ENCODE measurements at places on chromosomes 1 and 21.

- no peak for DNase-seq
Measured at GRCh38 chr1:107439567-107439966, 298.7 kb downstream of the NTNG1 start.

DNA sequence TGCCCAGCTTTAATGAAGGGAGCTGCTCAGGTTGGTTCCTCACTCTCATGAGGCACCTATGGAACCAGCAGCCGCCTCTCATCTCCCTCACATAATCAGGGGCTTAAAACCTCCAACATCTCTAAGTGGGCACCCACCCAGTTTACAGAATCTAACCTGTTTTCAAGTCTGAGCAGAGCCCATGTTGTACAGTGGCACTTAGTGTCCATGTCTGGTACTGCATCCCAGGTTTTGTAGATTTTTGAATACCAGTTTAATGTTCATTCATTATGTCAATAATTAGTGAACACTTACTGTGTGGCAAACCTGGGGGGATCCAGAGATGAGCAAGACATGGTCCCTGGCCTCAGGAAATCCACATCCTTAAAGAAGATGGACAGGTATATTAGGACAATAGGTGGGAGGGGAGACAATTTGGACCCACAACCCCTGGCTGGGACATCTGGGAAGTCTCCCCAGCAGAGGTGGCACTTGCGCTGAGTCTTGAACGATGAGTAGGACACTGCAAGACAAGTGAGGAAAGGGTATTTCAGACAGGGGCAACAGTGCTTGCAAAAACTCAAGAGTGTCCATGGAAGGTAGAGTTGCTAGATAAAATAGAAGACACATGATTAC is 83.3 kb downstream of the LACTBL1 start:
- no peak for DNase-seq

- peak; percentile 55 for DNase-seq
Measured at GRCh38 chr1:100353071-100353801, 930 bp downstream of the CDC14A start.

GRCh38 chr21:27173053-27173452 is 206.2 kb upstream of the ADAMTS5 start:
- no peak for DNase-seq

GRCh38 chr1:207857447-207857846 is 53.5 kb downstream of the CD34 start:
- DNase-seq: no peak

DNA sequence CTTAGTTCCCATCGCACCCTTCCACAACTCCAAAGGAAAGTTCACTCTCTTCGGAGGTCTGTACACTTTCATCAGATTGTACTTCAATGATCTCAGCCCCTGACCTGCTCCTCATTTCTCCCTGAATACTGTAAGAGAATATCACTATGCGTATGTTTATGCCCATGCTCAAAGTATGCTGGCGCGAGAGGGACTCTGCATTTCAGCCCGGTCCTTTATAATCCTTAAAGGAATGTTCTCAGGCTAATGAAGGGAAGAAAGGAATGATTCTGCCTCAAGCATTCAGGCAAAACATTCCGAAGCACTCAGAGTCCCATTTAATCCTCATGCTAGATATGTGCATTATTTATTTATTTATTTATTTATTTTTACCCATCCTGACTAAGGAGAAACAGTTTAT is 76.8 kb downstream of the PLD5 start:
- no peak for DNase-seq

- DNase-seq: peak; percentile 34
Measured at GRCh38 chr1:12052008-12052573, 11.0 kb upstream of the TNFRSF8 start.

DNA sequence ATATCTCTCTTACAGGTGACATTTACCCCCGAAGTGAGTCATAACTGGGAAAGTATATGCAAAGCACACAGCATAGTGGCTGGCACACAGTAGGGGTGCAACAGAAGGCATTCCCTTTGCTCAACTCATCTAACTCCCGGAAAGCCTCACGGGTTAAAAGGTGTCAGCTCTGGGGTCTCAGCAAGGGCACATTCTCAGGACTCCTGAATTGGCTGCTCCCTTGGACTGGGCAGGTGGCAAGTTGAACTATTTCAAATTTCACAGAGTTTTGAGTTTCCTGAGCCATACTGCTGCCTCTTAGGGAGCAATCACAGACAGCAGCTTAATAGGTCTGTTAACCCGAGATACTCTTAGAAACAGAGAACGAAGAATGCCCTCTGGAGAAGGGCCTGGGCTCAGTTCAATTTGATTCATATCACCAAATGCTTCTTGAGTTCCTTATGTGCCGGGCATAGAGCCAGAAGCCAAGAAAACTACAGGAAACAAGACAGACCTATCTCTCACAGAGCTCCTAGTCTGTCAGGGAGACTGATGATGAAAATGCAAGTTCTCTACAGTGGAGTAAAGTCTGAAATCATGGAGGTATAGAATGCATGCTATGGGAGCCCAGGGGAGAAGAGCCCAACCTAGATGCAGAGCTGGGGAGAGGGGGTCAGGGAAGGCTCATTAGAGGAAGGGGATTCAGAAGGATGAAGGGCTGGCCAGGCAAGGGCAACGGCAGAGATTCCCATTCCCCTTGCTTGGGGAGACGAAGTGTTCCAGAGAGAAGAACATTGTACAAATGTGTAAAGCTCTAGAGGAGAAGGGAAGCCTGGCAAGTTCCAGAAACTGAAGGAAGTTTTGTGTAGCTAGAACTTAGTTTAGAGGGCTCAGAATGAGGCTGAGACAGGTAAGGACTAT is 143.9 kb upstream of the HMGB4 start:
- DNase-seq: no peak

DNA sequence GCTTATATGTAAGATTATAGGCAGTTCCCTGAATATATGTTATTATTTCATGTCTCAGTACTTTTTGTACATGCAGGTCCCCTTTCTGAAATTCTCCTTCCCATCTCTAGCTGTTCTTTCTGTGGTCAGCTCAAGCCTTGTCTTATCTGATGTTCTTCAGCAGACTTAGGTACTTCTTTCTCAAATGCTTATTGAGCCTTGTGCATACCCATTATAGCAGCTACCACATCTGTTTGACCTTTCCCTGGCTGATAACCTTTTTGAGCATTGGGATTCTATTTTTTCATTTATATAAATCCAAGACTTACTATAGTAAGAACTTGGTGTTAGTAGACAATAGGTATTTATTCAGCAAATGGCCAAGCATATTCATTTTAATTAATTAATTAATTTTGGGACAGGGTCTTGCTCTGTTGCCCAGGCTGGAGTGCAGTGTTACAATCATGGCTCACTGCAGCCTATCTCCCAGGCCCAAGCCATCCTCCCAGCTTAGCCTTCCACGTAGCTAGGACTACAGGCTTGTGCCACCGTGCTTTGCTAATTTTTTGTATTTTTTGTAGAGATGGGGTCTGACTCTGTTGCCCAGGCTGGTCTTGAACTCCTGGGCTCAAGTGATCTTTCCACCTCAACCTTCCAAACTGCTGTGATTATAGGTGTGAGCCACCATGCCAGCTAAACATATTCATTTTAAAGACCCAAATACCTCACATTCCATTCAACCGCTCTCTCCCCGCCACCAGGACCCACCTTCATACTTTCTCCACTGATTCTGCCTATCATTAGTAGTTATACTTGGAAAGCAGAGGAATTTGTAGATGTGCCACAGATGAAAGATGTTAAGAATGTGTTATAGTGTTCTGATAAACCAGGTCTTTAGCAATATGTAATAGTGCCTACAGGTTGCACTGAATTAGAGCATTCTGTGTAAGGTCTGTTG is 16.7 kb downstream of the TIPRL start:
- DNase-seq: no peak

GRCh38 chr1:41404308-41404761 is 43.1 kb downstream of the FOXO6 start:
- DNase-seq: no peak

- DNase-seq: no peak
Measured at GRCh38 chr1:158400871-158401270, 1.6 kb upstream of the OR10T2 start.

DNA sequence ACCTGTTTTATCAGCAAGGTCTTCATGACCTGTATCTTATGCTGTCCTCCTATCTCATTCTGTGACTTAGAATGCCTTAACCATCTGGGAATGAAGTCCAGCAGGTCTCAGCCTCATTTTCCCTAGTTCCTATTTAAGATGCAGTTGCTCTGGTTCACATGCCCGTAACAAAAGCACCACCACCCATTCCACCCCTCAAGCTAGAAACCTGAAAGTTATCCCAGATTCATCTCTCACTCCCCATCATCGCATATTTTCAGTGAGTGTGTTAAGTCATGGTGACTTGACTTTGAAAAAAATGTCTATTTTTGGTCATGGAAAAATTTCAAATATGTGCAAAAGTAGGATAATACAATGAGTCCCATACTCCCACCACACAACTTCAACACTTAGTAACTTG is 11.7 kb downstream of the HMGN2 start:
- DNase-seq: no peak

GRCh38 chr1:45953934-45954847 is 150.8 kb downstream of the MAST2 start:
- DNase-seq: no peak

DNA sequence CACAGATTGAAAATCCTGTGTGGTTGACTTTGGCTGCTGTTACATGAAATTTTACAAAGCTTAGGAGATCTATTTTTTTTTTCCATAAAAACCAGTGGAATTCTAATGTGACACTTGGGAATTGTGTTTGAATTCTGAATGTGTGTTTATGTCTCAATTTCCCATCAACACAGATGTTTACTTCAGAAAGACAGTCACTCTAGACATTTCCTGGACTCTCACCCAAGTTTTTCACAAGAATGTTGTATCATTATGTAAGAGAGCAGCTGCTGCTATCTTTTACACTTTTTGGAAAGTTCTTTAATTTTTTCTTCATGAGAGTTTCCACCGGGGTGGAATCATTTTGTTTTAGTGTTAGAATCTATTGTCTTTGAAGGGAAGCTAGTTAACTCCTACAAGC is 210.1 kb downstream of the GIPC2 start:
- no peak for DNase-seq

GRCh38 chr1:115506924-115507589 is 134.7 kb upstream of the VANGL1 start:
- no peak for DNase-seq

DNA sequence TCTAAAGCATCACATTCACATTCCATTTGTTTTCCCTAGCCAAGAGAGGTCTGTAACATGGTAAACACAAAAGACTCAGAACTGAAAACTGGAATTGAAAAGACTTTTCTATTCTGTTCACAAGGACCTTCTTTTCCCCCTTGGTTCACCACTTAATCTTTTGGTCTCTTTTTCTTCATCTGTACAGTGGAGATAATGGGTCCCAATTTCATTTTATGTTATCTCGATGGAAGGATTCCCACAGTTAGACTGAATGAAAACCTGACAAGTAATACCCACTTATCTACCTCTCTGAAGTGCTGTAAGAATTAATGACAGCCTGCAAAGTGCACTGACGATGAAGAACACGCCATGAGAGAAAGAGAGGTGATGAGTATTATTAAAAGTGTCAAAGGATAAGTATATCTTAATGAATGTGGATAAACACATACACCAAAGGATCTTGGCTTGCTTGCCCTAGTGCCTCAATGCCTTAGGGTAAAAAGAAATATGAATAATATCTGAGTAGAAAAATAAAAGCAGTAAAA is 71.5 kb downstream of the CYYR1 start:
- DNase-seq: no peak

DNA sequence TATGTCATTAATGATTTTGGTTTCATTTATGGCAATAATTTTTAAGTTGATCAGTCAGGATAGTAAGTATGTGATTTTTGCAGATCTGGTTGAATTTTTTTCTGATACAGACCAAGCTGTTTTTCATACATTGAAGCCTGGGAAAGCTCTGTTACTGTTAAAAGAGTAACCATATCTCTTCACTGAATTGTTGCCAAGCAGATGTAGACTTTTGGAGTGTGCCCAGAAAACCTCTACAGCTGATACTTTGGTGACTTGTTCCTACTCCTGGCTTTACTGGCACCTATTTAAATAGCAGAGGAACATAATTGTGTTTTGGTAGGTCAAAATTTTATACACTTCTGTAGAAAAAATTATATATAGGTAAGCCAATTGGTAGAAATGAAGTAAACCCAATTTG is 49.4 kb downstream of the NFIA start:
- DNase-seq: no peak

DNA sequence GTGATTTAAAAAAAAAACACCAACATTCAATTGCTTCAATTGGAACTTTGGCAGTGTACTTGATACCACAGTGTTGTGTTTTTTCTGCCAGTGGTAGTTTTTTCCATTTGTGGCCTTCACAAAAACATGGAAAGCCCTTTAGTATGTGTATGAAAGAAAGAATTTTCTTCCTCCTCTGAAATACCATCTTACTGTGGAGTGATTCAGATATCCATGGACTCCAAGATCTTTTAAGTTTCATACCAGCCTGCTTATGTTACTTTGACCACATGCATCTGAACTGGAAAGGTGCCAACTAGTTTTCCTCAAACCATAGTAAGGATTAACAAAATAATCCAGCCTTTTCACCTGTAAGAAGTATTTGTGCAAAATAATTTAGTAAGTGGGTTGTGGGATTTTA is 3.4 kb downstream of the PPP2R5A start:
- DNase-seq: no peak

- no peak for DNase-seq
Measured at GRCh38 chr1:33512226-33513011, 40.0 kb downstream of the ZSCAN20 start.

DNA sequence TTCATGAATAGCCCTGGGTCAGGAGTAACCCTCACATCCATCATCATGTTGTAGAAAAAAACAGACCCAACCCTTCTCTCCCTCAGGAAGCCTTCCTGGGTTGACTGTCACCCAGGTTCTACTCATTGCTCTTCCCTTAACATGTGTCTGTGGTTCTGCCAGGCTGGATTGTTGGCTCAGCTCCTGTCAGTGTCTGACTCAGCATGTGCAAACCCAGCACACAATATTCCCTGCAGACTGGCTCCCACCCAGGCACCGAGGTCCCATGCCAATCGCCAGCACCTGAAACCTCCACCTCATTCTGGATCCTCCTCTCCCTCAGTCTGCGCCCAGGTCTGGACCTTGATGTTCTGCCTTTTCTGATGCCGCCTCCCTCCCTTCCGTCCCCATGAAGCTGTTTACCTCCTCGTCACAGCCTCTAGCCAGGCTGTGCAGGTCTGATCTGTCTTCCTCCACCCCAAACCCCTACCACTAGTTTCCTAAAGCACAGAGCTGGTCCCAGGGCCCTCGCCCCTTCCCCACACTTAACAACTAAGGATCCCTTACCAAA is 4.3 kb upstream of the S100A8 start:
- DNase-seq: no peak

DNA sequence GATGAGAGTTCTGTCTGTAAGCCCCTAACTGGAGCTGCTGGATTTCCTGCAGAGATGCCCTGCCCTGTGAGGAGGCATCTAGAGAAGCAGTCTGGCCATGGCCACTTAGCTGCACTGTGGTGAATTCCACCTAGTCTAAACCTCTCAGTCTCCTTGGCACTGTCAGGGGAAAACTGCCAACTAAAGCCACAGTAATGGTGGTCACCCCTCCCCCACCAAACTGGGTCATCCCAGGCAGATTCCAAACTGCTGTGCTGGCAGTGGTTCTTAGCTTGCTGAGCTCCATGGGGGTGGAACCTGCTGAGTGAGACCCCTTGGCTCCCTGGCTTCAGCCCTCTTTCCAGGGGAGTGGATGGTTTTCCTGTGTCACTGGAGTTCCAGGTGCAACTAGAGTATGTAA is 740.6 kb downstream of the RWDD3 start:
- DNase-seq: no peak

Measured in transverse colon (tissue), 4 donors.